ENCODE measurements at places on chromosomes 1 and 21.

DNA sequence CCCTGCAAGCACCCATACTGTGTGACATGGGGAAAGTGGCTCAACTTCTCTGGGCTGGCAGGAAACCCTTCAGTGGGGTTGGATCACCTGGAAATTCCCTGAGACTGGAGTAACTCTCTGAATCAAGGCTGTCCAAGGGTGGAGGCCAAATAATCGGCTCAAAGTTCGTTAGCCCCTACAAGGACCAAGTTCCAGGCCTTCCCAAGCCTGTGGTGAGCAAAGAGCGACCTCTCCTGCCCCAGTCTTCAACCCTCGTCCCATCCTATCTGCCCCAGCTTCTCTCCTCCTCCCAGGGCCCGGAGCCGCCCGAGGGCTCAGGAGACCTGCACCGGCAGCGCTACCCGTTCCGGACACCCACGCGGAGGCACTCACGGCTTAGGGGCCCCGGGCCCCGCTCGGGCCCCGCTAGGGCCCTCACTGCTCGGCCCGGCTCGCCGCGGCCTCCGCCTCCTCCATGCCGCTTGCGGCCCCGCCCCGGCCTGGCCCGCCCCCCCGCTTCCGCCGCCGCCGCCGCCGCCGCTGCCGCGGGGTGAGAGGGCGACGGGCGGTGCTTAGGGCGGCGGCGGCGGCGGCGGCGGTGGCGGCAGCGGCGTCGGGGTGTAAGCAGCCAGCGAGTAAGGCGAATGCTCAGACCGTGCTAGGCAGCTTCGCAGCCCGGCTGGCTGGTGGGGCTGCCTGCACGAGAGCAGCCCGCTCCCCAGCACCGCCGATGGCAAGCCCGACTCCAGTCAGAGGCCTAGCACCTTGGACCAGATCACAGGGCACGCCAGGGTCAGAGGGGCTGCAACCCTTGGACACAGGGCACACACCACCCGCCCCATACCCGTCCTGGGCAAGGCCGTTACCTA is at the start of gene POMGNT1:
Gene POMGNT1, minus strand, starts transcription at position 471 of the 848 bp plus-strand sequence. CDS start 613 bp downstream, outside the sequence.
- peak; percentile 71 for DNase-seq

DNA sequence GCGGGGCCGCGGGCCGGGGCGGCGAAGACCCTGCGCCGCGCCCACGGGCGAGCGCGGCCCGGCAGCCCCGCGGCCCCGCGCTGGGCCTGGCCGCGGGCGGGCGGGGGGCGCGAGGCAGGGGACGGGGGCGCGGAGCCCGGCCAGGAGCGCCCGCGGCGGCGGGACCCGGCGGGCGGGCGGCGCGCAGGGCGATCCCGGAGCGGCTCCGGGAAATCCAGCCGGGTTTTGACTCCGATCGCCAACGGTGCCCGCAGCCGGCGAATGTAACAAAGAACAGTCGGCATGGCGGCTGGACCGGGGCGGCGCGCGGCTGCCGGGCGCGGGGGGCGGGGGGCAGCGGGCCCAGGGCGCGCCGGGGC is 334 bp downstream of the PRDM15 start:
- DNase-seq = peak; percentile 45

GRCh38 chr21:42758721-42759593 is 105.5 kb downstream of the PDE9A start:
- DNase-seq = no peak

- no peak for DNase-seq
Observed at GRCh38 chr21:44816761-44817505, 929 bp downstream of the SUMO3 start.

- no peak for DNase-seq
Observed at GRCh38 chr1:34190692-34191091, 14.0 kb downstream of the C1orf94 start.

DNA sequence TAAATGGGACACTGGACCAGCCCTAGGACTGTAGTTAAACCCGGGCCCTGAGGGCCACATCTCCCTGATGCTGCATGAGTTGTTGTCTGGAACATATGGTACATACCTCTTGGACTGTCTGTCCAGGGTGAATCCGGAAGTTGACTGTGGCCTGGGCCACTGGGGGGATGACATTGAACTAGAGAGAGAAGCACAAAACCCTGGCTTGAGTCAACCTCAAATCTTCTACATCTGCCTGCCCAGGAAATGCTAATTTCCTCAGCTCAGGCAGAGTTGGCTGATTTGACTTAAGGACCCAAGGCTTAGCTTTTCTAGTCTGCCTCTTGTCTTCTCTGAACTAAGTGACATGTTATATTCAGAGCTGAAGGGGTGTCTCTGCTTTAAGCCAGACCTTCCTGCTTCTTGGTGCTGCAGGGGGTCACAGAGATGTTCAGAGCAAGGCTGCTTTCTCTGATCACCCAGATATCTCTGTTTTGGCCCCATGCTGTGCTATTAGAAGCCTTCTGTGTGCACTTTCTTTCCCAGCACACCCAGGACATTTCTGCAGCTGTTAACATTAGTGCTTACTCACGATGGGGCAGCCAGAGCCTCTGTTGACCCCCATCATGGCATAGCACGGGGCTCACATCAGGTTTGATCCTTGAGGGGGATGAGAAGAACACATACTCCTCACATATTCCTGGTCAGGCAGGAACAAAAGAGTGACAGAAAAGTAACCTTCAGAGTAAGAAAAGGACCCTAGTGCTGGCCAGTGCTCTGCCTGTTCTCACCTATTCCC is 9.6 kb downstream of the PM20D1 start:
- no peak for DNase-seq

- DNase-seq = peak; percentile 49
Observed at GRCh38 chr1:235648954-235649367, 623 bp downstream of the GNG4 start.

DNA sequence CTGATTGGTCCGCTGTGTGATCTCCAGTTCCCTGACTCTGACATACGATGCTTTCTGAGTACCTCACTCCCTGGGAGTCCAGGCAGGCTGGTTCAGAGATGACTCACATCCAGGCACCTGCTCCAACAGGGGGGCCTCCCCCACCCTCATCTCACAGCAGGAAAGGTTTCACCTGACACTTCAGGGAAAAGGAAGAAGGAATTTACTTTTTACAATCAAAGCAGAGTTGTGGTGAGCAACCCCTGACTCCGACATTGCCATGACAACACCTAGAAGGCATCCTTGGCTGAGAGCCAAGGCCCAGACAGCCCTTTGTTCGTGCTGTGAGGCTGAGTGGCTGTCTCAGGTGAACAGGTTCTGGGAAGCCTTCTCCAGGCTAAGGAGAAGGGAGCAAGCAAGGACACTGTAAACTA is 164.6 kb upstream of the GJB5 start:
- DNase-seq = peak; percentile 55

DNA sequence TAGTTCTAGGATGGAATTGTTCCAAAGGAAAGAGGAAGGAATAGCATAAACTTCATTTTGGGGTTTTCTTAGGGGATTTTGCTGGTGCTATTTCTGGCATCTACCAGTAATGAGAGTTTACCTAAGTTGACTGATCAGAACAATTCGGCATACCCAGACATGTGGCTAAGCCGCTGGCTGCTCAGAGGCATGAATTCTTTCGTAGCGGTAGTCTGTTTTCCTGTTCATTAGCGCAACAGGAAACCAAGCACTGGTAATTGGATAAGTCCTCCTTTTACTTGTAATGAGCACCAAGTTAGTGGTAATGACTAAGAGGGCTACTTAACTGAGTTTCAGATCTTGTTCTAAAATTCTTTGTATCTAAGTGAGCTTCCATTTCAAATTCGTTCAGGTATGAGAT is 38.6 kb downstream of the C21orf91 start:
- no peak for DNase-seq

DNA sequence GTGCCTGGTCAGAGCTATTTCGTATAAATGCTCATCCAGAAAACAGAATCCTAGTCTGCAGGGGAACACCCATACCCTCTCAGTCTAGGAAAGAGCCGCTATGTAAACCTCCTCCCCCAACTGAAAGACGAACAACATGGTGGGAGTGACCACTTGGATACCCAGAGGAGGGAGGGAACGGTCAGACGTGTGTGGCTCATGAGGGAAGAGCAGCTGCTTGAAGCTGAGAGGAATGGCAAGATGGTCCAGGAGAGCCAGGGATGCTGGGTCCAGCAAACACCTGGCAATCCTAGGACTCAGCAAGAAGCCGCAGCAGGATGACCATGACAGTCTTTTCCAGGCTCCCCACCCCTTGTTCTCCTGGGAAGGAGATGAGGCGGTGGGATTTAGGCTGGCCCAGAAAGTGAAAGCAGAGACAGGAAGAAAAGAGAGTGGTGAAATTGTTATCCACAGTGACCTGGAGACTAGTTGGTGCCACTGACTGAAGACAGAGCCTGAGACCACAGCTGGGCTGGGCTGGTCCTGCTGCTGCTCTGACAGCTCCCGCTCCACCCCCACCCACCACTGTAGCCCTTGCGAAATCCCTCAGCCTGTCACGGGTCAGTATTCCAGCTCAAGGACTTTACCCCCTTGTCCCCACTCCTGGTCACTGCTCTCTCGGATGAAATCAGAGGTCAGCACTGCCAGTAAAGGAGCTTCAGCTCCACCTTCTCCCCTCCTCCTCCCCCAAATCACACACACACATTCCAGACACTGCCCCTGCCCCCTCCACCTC is 3.6 kb downstream of the CERS2 start:
- DNase-seq = peak; percentile 57

GRCh38 chr1:7375329-7375728 is 395.8 kb upstream of the VAMP3 start:
- no peak for DNase-seq

DNA sequence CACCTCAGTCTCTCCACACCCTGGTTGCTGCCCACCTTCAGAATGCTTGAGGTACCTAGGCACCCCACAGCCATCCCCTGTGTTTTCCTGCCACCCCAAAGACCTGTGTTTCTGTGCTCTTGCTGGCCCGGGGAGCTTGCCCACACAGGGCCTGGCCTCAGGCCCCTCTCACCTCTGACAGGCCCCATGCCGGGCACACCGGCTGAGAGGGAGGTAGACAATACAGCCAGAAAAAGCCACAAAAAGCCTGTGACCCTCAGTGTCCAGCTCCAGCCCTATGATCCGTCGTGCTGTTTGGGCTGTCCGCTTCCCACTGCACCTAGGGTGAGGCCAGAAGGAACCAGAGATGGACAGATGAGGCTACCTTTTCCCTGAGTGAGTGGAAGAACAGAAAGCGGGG is 11.4 kb downstream of the SEMA6C start:
- DNase-seq = no peak

DNA sequence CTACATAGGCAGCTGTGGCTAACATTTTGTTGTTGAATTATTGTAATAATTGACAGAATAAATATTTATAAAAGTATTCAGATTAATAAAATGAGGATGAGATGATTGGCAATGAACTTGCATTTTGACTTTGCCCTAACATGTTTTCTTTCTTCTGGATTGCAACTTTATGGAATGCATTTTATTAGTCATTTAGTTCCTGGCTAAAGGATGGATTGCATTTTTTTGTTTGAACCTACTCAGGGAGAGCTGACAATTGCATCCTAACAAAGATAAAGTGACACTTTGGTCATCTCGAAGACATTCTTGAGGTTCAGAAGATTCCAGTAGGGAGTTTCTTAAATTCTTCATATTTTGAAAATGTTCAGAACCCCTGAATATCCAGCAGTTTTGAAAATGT is 37.5 kb downstream of the PGM1 start:
- DNase-seq = no peak

- no peak for DNase-seq
Observed at GRCh38 chr1:70075761-70076160, 129.6 kb downstream of the LRRC40 start.

- DNase-seq = no peak
Observed at GRCh38 chr1:21517660-21518480, 8.6 kb downstream of the ALPL start.

DNA sequence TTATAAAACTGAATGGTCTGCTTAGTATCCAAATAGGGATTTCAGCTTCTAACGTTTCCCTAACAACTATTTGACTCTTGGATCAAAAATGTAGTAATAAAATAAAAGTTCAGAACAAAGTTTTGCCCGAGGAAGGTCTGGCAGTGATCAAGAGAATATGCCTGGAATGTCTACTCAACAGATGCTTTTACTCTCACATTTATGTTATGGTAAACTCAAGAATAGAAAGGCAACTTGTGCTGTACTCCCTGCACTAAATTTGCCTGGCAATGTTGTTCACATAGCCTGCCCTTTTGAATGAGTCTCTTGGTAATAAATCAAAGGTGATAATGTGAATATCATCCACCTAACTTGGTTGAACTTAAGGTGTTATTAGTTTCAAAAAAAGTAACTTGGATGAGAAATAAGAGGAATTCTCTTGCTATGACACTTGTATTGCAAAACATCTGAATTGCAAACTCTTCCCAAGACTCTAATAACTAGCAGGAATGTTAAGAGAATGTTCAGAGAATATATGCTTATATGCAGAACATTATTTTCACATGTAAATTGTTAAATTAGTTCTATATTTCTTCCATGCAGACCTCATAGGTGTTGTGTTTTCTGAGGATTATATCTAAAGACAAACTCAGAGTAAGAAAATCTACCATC is 215.8 kb downstream of the COL24A1 start:
- no peak for DNase-seq

GRCh38 chr1:212951126-212951946 is 995 bp downstream of the VASH2 start:
- no peak for DNase-seq

DNA sequence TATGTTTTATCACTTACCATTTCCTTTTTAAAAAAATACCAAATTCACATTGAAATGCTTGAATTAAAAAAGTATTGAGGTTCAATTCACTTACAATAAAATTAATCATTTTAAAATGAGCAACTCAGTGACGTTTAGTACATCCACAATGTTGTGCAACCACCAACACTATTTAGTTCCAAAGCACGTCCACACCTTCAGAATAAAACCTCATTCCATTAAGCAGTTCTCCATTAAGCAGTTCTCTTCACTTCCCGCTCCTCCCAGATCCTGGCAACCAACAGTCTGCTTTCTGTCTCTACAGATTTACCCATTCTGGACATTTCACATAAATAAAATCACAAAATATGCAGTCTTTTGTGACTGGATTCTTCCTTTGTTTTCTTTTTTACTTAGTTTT is 41.3 kb downstream of the GNG4 start:
- no peak for DNase-seq

- no peak for DNase-seq
Observed at GRCh38 chr1:226417830-226418546, 10.1 kb upstream of the PARP1 start.

- DNase-seq = peak; percentile 16
Observed at GRCh38 chr1:10152709-10153284, 57.6 kb upstream of the KIF1B start.

DNA sequence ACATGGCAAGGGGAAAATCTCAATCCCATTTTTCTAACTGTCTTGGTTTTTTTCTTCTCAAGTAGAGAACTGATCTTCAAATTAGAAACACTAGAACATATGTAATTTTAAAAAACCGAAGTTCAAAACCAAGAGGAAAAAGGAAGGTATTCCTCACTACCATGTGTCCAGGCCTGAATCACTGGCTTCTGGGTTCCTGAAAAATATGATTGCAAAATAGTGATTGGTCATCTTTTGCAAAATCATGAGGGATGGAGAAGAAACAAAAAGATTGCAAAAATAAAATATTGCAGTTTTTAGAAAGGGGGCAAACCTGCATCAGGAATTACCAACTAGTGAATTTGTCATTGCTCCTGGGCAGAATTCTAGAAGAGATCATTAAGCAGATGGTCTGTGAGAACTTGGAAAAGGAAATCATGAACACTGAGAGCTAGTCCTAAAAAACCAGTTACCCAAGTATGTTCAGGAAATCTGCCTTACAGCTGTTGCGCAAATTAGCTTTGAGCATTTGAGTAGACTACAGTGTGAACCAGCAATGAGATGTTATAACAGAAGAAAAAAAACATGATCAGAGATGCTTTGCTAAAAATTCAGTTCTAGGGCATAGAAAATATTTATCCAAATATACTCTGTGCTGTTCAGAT is 49.4 kb downstream of the SPATA46 start:
- DNase-seq = no peak

All from HT-29 (cell line).